Fibroblast of skin of back (primary cell): ENCODE measurements at places on chromosomes 12 and 14.

DNA sequence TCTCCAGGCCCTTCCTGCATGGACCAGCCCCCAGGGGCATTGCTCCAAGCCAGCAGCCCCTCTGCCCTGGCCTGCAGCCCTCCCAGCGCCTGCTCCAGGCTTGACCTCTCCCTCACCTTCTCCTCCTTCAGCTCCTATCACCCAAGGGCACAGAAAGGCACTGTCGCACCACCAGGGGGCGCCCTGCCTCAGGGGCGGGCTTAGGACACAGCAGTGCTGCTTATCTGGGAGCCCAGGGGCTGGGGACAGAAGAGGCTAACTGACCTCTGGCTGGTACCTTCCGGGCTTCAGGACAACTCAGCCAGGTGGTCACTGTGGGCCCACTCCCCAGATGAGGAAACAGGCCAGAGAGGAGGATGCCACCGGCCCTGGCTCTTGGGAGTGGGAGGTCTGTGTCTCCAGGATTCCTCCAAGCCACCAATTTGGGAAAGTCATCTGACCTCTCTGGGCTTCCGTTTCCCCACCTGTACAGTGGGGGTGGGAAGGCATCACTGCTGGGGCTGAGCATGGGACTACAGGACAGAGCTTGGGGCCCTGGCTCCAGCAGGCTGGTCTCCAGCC, 25.3 kb upstream of the GPR132 start:
- peak; percentile 74 for DNase-seq

- DNase-seq: peak; percentile 65
Observed at GRCh38 chr12:94704452-94705306, 54.3 kb upstream of the TMCC3 start.

GRCh38 chr12:58241099-58241498, 299.7 kb downstream of the ATP23 start:
- DNase-seq: no peak

DNA sequence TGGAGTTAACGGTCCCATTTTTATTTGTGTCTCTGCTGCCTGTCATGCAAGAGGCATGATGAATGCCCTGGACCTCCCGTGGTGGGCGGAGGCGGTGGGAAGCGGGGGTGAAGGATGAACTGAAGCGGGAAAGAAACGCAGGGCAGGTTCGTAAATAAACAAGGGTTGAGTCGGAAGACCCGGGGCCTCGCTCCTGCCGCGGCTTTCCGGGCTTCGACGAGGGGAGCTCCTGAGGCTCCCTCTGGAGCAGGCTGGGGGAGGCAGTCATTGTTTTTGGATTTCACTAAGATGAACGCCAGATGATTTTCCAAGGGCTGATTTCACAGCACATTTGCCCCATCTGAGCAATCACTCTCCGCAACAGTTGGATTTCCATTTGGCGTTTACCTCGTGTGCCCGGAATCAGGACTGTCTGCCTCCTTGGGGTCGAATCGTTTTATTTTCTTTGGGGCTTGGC, 130.2 kb downstream of the SLC38A6 start:
- DNase-seq: peak; percentile 69

DNA sequence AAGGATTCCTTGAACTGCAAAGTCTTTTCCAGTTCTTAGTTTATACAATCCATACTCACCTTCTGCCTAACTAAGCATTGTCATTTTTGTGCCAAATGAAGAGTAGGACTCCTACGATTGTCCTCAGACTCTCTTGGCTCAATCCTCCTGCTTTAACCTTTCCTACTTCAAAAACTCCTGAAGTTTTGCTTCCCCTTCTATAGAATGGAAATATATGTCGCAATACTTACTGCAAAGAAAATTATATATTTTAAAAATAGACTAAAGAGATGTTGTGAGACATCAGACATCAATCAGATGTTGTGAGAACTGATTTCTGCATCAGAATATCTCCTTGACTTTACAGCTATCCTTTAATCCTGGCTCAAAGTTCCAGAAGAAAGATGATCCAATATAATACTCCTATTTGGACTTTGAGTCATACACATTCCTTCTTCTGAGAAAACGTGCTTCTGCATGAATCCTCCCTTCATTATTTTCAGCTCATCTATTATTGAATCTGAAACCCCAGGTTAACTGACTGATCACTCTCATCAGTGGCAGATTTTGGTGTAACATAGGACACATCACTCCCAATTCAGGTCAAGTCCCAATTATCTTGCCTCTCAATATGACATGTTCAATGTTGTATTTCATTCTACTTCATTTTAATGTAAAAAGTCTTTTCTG, 48.8 kb downstream of the A2M start:
- DNase-seq: no peak
